GM23338 (cell line): ENCODE measurements at places on chromosomes 5 and 9. TPM values are rescaled to one million over a fixed set of nuclear protein-coding genes. Genes with fewer than 3 reads are reported as not detected.

DNA sequence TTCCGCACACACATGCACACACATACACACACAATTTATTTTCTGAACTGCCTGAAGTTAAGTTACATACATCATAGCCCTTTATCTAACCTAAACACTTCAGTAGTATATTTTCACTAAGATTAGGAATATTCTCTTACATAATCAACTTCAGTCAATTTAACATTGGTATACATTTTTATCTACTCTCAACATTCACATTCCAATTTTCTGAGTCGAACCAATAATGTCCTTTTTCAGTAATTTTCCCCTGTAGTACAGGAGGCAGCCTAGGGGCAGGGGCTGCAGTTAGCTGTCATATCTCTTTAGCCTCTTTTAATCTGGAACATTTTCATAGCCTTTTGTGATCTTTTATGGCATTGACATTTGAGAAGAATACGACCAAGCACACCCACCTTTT lies 150.1 kb downstream of the DAB2IP start:
- H3K27ac ChIP-seq = no peak overlapping the region
- DNase-seq = no peak
- H3K36me3 ChIP-seq = no peaks in the 10 kb centered on the region
- no peaks in the 10 kb centered on the region for H3K27me3 ChIP-seq
- H3K4me3 ChIP-seq = no peak overlapping the region
- peaks cover 16% of the 10 kb centered on the region for H3K4me1 ChIP-seq

- H3K27ac ChIP-seq = no peak overlapping the region
- H3K4me1 ChIP-seq = peaks cover 12% of the 10 kb centered on the region
- peak; percentile 31 for DNase-seq
- H3K4me3 ChIP-seq = peak overlapping the region; percentile 87; the same call in 1 of the 2 replicates
- H3K27me3 ChIP-seq = peaks cover 9% of the 10 kb centered on the region
Observed at GRCh38 chr9:93132287-93132927, 1.6 kb downstream of the NINJ1 start.

- H3K27me3 ChIP-seq = no peaks in the 10 kb centered on the region
- no peaks in the 10 kb centered on the region for H3K4me1 ChIP-seq
- no peaks in the 10 kb centered on the region for H3K36me3 ChIP-seq
- no peak overlapping the region for H3K4me3 ChIP-seq
Observed at GRCh38 chr5:130136300-130136699, 232.0 kb downstream of the CHSY3 start.

DNA sequence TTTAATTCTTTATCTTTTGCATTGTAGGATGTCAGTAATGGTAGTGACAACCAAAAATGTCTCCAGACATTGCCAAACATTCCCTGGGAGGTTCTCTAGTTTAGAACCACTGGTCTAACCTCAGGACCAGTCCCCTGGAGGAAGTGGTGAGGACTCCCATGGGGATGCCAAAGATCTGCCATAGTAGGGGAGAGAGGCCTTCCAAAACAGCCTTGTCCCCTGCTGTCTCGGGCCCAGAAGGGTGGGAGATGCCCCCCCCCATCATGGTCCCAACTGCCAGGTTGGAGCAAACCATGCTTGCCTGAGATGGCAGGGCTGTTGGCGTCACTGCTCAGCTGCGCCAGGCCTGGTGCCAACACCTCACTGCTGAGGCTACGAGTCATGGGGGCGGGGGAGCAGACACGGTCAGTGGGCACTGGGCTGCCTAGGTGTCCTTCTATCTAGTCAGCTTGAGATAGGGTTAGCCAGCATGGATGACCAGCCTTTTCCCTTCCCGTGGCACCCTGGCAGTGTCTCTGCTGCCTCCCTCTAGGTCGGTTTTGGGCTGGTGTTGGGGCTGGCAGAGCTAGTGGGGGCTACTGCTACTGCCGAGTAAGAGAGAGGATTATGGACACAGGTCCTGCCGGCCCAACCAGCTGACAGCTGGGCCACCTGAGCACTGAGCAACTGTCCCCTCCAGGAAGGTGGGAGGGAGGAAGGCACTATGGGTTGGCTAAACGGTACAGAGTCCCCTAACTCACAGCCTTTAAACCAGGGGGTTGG lies 8.3 kb upstream of the CXXC5 start:
- H3K4me1 ChIP-seq = peaks cover 81% of the 10 kb centered on the region
- no peak overlapping the region for H3K4me3 ChIP-seq
- peaks cover 17% of the 10 kb centered on the region for H3K27me3 ChIP-seq
- no peak for DNase-seq

- H3K4me1 ChIP-seq = peaks cover 3% of the 10 kb centered on the region
- no peak for DNase-seq
- no peak overlapping the region for H3K4me3 ChIP-seq
- H3K36me3 ChIP-seq = no peaks in the 10 kb centered on the region
- H3K27ac ChIP-seq = no peak overlapping the region
- H3K27me3 ChIP-seq = peaks cover 30% of the 10 kb centered on the region
Observed at GRCh38 chr5:141707510-141707909, 25.5 kb upstream of the ARAP3 start.

DNA sequence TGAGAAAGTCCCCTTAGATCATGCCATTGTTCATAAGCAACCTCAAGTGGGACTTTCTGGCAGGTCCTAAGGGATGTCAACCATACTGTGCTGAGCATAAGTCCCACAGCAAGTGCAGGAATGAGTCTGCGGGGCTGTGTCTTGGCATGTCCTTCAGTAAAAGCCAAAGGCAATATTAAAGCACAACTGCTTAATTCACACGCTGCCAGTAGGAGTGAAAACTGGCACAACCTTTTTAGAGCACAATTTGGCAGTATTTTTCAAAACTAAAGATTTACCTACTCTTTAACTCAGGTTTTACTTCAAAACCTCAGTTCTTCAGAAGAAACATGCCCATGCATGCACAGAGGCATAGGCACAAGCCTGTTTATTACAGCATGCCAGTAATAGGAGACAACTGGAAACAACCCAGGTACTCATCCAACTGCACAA lies 24.4 kb upstream of the SMAD5 start:
- H3K36me3 ChIP-seq = no peaks in the 10 kb centered on the region
- no peak overlapping the region for H3K4me3 ChIP-seq
- no peak for DNase-seq
- H3K27ac ChIP-seq = no peak overlapping the region

DNA sequence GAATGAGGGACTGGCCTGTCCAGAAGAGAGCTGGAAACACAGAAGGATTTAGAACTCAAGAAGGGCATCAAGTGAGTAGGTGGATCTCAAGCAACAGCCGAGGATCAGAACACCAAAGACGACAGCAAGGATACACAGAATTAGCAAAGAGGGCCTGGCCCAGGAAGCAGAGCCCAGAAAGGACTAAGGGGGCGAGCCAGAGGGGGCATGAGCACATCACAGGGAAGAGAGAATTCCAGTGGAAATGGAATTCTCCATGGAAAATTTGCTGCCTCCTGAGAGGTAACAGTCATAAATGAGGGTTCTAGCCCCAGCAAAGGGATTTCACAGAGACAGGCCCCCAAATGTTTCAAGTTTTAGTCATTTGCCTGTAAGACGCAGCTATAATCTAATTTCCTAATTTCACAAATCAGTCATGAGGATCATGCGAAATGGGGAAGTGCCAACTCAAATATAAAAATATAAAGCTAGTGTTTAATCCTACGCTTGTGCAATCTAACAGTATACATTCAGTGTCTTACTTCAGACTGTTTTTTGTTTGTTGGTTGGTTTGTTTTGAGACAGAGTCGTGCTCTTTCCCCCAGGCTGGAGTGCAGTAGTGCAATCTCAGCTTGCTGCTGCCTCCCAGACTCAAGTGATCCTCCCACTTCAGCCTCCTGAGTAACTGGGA lies 46.7 kb downstream of the FNBP1 start:
- no peaks in the 10 kb centered on the region for H3K36me3 ChIP-seq
- no peaks in the 10 kb centered on the region for H3K4me1 ChIP-seq
- no peaks in the 10 kb centered on the region for H3K27me3 ChIP-seq
- DNase-seq = no peak
- no peak overlapping the region for H3K4me3 ChIP-seq

DNA sequence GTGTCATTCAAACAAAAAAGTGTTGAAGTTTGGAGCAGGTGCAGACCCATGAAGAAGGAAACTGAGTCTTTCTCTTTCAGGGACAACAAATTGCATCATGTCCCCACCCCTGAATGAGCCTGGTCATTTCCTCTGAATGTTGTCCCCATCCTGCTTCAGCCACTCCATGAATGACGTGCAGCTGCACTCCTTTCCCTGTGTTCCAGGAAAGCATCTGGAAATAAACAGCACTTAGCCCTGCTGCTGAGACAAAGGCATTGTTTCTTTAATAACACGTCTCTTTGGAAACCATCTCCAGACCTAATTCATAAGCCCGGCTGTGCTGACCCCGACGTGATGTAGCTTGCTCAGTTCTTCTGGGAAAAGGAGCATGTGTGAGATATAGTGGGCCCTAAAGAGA lies 682.3 kb downstream of the BRINP1 start:
- H3K27me3 ChIP-seq = no peaks in the 10 kb centered on the region
- H3K4me3 ChIP-seq = no peak overlapping the region
- no peak for DNase-seq
- no peak overlapping the region for H3K27ac ChIP-seq

DNA sequence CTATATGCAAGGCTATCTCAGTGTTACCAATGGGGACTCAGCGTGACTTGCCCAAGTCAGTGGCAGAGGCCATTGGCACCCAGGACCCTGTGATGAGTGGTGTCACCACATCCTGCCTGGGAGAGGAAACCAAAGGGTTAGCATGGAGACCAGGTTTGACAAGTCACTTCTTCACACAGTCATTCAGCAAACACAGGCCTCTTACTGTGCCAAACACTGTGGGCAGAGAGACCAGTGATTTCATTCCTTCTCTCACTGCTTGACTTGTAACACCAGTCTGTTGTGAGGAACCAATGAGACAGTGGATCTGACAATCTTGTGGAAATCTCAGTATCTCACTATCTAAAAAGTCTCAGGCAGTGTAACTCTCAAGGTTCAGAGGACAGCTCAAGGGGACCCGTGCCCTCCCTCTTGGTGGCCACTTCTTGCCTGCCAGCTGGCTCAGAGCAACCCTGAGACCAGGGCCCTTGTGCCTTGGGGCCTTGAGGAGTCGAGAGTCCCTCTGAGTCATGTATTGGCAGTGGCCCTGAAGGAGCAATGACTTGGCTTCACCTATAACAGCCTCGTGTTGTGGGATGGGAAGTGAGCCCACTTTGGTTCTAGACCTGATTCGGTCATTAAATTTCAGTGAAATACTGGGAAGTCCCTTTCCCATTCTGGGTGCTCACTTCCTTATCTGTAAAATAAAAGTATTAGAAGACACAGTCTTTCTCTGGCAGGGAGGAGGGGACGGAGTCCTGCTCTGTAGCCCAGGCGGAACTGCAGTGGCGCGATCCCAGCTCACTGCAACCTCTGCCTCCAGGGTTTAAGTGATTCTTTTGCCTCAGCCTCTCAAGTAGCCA lies 1.6 kb downstream of the FABP6 start:
- no peak overlapping the region for H3K27ac ChIP-seq
- peaks cover 10% of the 10 kb centered on the region for H3K4me1 ChIP-seq
- no peaks in the 10 kb centered on the region for H3K36me3 ChIP-seq
- H3K4me3 ChIP-seq = no peak overlapping the region

The GAS1 gene
- total RNA-seq = 6.1 and 7.7 TPM in 2 replicates

The ETF1 gene
- 134 and 136 TPM in 2 replicates for total RNA-seq

The CFAP90 gene
- total RNA-seq = 0.10 and 3.5 TPM in 2 replicates
